ENCODE measurements at places on chromosomes 6 and 20.

DNA sequence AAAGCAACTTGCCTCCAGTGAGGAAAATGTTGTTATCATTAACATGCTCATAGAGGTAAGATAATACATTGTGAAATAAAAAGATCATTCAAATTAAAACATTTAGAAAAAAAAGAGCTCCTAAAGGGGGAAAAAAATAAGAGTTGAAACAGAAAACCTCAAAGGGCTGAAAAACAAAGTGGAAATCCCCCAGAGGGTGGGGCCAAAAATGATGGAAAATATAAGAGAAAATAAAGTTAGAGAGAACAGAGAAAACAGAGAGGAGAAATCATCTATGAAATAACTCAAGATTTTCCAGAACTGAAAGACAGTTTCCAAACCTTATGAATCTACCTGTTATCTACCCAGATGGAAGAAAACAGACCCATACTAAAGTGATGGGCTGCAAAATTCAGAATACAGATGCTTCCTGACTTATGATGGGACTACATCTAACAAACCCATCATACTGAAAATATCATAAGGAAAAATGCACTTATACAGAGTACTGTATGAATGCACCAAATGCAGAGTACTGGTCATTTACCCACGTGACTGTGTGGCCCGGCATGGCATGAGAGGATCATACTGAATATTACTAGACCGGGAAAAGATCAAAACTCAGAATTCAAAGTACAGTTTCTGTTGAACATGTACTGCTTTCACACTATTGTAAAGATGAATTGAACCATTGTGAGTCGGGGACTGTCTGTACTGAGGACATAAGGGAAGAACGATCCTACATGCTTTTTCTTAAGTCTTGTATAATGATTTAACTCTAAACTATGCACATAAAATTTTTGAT lies 4.0 kb downstream of the ZBTB24 start:
- no peak for DNase-seq

GRCh38 chr6:4606016-4606415 lies 170.2 kb upstream of the CDYL start:
- DNase-seq = no peak

DNA sequence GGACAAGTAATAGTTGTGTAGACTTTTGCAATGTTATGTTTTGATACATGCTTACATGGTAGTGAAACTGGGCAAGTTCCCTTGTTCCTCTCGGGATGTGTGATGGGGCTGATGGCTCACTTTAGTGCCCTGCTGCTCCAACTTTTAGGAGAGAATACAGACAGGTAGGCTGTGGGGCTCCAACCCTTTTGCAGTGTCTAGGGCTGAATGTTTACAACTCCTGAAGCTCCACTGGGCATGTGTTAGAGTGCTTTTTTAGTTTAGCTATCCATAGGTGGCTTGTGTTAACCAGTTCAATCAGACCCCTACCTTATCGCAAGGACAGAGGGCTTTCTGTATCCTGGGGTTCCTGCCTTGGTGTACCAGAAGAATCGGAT lies 33.8 kb downstream of the SERPINB6 start:
- DNase-seq = no peak

GRCh38 chr20:24700166-24700860 lies 230.9 kb downstream of the SYNDIG1 start:
- no peak for DNase-seq

DNA sequence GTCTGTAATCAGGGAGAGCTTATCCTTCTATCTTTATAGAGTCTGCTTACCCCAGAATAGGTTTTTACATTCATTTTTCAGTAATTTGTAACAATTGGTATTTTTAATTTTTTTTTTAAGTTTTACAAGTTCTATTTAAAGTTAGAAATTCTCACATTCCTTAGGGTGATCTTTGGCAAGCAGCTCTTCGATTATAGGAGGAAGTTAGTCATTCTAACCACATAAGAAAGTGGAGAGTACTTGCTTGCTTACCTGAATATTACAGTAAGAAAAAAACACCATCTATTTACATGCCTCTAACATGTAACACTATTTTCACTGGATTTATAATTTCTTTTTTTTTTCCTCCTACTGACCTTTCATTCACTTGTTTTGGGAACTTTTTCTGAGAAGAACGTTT lies 6.7 kb downstream of the TSHZ2 start:
- peak; percentile 56 for DNase-seq

GRCh38 chr6:106113256-106113959 lies 27.3 kb downstream of the PRDM1 start:
- no peak for DNase-seq

DNA sequence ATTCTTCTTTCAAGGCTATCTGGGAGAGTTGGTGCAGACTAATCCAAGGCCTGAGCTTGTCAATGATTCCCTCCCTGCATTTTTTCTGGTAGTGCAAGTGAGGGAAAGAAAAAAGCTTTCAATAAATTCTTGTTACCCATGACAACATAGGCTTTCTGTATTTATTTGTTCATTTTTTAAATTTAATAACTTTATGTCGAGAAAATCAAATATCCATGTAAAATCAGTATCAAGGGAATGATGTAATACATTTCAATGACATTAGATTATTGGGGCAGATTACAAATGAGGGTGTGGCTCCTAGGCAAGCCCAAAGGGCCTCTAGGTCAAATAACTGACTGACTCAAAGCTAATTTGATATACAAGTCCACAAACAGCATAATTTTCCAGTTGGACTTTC lies 104.0 kb downstream of the GJA1 start:
- DNase-seq = no peak

DNA sequence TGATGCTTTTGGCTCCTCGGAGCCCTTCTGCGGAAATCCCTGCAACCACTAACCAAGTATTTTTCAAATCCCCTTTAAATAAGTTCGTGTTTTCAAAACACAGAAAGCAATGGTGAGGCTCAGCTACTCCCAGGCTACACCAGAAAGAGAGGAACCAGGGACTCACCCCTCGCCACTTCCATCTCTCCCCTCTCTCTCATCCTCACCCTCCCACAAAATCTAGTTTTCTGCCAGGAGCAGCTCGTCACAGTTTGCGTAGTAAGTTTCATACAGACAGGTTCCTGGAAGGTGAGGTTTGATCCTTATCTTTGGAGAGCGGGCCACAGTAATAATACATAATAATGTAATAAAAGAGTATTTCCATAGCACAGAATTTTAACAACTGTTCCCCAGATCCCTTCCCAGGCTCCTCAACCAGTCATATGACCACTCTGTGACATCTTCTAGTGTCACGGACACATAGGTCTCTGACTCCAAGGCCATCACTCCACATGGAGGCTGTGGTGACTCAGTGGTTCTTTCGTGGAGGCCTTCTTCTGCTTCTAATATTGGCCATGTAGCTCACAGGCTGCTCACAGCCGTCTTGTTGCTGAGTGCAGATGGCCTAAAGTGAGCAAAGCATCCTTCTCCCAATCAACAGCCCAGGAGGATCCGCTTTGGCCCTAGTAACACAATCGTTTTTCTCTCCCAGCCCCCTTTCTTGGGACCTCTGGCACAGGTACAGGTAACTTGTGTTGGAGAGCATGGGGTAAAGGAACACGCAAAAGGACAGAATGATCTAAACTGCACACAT lies 295.7 kb downstream of the CDC5L start:
- no peak for DNase-seq

DNA sequence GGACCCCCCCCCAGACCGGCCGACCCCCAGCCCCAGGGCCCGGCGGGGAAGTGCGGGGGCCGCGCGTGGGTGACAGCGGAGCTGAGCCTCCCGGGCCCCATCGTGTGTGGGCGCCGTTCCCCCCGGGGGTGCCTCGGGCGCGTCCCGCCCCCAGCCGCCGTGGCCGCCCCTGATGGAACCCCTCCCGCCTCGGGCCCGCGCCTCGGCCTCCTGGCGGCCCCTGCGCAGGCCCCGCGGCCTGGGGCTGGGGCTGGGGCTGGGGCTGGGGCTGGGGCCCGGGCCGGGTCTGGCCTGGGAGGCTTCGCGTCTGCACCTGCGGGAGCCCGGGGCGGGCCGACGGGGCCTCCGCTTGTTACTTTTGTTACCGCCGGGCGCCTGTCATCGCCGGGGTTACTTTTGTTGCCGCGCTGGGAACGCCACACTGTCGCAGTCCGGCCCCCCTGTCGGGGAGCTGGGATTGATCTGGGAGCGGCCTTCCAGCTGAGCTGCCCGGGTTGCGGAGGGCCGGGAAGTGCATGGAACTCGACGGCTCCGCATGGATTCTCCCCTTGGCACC lies 598 bp downstream of the OGFR start:
- DNase-seq = no peak

- DNase-seq = no peak
Observed at GRCh38 chr20:48824830-48825565, 2.8 kb downstream of the PREX1 start.

Measured in fibroblast of skin of abdomen (primary cell).